ENCODE measurements at places on chromosomes 2 and 18. TPM values are rescaled to one million over a fixed set of nuclear protein-coding genes. Genes with fewer than 3 reads are reported as not detected.

DNA sequence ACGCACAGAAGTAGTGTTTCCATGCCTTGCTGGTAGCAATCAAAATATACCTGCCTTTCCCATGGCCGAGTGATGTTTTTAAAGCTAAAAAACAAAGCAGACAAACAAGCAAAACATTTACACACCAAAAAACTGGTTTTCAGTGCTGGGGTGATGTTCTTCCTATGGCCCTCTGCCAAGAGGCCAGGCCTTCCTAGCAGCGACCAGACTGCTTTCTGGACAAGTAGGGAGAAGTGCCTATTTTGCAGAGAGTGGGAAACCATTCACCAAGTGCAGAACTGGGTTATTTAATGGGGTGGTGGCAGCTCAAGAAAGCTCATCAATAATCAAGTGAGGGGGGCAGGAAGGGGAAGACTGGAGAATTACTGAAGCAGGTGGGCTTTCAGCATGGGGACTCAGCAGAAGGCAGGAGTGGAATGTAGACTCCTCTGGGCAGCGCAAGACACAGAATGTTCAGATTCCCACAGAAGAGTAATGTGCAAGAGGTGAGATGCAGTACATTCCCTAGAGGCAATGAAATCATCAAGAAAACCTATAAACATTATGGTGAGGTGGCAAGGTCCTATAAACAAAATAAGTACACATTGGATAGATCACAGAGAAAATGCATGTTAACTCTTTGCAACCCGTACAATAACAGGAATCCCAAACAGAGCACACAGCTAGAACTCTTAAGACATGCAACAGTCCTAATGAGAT, 44.0 kb downstream of the CPO start:
- no peak for DNase-seq

DNA sequence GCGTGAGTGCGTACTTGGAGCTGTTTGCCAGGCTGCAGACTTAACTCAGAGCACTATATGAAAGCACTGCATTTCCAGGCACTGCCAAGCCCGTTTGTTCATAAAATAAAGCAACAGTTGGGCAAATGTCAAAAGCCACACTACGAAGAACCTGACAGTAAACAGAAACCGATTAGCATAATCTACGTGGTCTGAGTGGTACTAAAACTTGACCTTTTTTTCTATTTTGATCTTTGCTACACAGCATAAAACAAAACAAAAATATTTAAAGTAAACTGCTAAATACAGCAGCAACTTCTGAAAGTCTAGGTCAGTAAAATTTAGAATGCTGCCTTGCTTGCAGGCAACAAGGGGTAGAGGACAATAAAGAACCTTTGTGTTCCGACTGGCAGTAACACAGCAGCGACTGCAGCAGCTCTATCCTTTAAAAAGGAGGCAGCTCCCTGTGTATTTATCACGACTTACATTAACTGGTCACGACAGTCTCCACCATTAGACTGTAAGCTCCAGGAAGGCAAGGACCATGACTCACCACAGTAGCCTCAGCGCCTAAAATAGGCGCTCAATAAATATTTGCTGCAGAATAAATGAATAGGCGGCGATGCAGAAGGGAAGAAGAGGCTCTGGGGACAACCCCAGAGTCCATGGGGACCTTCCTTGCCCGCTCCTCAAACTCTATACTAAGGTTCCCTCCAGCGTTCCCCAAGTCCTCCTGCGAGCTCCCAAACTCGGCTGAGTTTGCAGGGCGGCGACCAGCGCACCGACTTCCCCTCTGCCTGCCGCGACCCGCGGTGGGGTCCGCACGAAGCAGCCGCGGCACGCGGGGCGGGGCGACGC, 902 bp downstream of the SS18 start:
- peak; percentile 29 for DNase-seq

DNA sequence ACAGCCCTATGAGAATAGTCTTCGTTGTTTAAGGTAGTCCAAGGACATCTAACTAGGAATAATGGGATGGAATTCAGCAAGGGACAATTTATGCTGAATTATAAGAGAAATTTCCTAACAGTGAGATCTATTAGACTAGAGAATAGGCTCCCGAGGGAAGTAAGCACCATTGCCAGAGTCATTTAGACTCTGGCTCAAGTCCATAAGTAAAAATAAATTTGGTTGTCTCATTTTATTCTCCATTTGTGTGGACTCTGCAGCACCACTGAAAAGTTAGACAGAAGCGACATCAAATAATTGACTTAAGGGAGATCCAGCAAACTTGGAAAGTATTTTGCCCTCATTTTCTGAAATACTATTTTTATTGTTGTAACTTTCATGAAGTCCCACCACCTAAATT, 129.3 kb upstream of the SMIM21 start:
- DNase-seq: no peak

- DNase-seq: no peak
Observed at GRCh38 chr2:197264332-197264731, 46.2 kb downstream of the ANKRD44 start.

GRCh38 chr2:69637923-69638322, 5.6 kb downstream of the AAK1 start:
- DNase-seq: no peak

DNA sequence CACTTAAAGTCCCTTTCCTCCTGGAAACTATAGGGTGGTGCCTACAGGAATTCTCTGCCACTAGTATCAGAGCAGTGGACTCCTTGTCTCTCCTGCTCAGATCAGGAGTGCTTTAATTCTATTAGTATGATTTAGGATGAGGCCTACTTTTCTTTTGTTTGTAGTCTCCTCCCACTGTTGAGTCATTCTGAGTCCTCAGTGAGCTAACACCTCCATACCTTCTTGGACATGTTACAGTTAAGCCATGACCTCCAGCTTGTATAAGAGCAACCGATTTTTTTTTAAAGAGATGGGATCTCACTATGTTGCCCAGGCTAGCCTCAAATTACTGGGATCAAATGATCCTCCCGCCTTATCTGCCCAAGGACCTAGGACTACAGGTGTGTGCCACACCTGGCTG, 48.7 kb upstream of the OTOF start:
- no peak for DNase-seq

GRCh38 chr18:36352384-36352783, 54.9 kb downstream of the FHOD3 start:
- DNase-seq: peak; percentile 58

DNA sequence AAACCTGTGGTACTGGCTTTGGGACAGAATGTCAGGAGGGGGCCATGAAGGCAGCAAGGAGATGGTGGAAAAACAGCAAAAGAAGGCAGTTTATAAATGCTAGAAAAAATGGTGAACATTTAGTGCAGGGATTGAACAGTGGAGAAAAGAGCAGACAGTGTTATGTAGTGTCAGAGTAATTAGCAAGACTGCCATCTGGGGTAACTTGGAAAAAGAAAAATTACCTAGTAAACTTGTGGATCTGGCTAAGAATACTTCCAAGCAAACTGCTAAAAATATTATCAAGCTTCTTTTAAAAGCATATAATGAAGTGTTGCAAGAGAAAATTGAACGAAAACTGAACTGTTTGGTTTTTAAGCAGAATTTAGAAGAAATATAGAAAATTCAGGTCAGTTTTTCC, 267.8 kb downstream of the INSIG2 start:
- no peak for DNase-seq

GRCh38 chr2:160646684-160647444, 153.3 kb upstream of the RBMS1 start:
- no peak for DNase-seq

DNA sequence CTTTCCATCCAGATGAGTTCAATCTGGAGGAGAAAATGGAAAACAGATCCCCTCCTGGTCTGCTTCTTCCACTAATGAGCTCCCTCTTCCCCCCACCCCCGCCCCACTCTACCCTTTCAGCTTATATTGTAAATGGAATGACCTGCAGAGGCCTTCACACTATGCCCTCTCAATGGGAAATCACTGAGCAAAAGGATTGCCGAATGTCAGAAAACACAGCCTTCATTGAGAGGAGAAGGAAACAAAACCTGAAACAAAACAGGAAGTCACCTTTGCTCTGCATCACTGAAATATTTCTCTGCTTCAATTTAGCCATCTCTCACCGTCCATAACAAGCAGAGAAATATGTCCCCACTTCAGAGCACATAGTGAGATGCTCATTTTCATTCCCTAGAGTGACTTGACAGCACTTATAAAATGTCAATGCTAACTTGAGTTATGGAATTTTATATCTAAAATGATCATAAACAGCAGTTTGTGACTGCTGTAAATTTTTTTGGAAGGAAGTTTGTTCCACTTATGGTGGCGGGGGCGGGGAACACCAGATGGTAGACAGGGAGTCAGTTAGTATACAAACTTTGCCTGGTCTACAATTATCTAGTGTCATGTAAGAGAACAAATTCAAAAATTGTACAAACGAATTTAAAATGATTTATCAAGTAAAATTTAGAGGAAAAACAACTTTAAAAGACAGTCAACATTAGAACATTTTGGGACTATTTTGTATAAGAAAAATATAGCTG, 1.8 kb upstream of the FRZB start:
- no peak for DNase-seq

GRCh38 chr2:11861044-11861443, 114.6 kb downstream of the LPIN1 start:
- no peak for DNase-seq

DNA sequence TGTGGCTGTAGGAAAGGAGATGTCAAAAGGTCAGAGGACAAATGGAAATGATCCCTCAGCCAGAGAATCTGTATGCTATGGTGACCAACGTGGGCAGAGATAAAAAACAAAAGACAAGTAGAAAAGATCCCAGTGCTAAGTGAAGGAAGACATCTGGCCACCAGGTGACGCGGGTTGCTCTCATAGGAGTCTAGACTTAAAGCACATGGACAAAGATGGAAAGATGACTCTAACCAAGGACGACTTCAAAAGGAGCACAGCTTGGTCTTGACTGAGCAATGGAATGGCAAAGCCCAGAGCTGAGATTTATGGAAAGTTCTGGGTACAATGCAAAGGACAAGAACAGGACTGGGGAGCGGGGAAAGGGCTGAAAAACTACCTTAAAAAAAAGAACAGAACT, 96.8 kb downstream of the CLIP4 start:
- DNase-seq: no peak

- DNase-seq: no peak
Observed at GRCh38 chr2:102509749-102510148, 36.7 kb downstream of the SLC9A4 start.

DNA sequence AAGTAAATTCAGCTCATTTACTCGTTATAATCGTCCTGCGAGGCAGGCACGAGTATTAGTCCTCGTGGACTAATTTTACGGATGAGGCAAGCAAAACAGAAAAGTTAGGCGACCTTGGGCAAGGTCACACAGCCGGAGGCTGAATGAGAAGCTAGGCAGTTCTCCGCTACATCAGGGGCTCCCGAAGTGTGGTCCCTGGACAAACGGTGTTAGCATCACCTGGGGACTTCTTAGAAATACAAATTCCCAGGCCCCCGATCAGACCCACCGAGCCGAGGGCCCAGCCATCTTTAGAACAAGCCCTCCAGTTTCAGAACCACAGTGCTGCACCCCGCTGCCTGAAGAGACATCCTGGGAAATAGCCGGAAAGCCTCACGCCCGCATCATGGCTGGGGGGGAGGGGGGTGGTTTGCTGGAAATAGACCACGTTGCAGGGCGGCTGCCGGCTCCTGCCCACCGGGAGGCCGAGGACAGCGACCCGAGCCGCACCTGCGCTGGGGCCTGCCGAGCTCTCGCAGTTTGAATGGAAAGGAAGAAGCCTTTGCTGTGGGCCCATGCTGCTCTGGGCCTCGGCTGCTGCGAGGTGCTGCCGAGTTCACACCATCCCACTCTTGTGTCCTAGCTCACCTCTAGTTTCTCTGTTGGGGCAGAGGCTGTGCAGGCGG, 72.2 kb downstream of the TFCP2L1 start:
- DNase-seq: no peak

DNA sequence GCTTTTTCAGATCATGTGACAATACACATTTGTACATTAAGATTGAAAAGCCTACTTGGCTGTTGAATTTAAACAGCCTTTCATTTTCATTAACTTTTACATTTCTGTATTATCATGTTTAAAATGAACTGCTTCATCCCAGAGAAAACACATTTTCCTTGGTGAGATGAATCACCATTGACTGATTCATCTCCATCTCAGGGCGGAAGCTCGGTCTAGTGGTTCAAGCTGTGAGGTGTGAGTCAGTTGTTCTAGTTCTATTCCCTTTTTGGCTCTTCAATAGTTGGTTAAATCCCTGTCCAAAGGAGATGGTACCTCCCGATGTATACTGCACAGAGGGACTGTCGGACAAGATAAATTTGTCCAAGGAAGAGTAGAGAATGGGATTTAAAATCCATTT, 189.7 kb downstream of the ADCYAP1 start:
- DNase-seq: no peak

GRCh38 chr18:12921178-12921577, 26.6 kb upstream of the SEH1L start:
- no peak for DNase-seq

- DNase-seq: no peak
Observed at GRCh38 chr18:71371951-71372605, 1083.2 kb downstream of the SOCS6 start.

FAP gene
- 0.39 TPM for total RNA-seq

CHRNA1 gene
- total RNA-seq: not detected

EDAR gene
- not detected for total RNA-seq

SPATS2L gene
- total RNA-seq: 55.5 TPM

PIKFYVE gene
- total RNA-seq: 29.5 TPM

OTOS gene
- not detected for total RNA-seq
